ENCODE measurements at places on chromosomes 7 and 10. TPM values are rescaled to one million over a fixed set of nuclear protein-coding genes. Genes with fewer than 3 reads are reported as not detected.

Gene TRIM50
- total RNA-seq, result not detected

Gene DENND10
- 43.5 TPM for total RNA-seq

Gene PDE6C
- not detected for total RNA-seq

Gene CYP2C18
- total RNA-seq, result not detected

Gene TUBAL3
- not detected for total RNA-seq

Gene TMEM225B
- 0.17 TPM for total RNA-seq

Gene OR2A5
- not detected for total RNA-seq

Gene WNT2
- total RNA-seq, result 1.3 TPM

Gene HOXA4
- total RNA-seq, result 3.1 TPM

Gene ITIH5
- total RNA-seq, result 0.67 TPM

Gene BUD31
- 127 TPM for total RNA-seq
